Stimulated activated CD8-positive, alpha-beta memory T cell treated with anti-CD3 and anti-CD28 coated beads, Interleukin-7, amount 100 ng/mL, for 1 hour (primary cell): ENCODE measurements at places on chromosomes 6 and 20.
A peak's percentile ranks its signal among the peaks of the same experiment; 100 is the strongest.

DNA sequence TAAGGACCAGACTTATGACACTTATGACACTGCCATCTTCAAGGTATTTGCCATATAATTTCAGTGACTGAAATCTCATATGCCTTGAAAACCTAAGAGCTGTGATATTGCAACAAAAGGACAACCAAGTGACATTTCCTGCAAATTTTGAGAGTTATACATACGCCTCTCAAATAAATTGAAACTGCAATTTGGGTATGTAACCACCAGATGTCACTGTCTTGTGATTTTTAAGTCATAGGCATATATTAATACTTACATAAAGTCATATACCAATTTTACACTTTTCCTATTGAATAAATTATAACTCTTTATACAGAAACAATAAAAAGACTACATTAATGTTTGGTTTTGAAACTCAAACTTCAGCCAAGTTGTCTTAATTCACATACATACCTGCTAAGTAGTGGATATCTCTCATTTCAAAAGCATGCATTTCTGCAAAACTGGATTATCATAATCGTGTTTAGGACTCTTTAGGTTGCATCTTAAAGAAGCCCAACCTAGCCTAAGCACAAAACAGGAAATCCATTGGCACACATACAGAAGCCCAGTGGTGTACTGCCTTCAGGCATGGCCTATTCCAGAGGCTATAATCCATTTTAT, 180.2 kb downstream of the PACRG start:
- no peak for DNase-seq

DNA sequence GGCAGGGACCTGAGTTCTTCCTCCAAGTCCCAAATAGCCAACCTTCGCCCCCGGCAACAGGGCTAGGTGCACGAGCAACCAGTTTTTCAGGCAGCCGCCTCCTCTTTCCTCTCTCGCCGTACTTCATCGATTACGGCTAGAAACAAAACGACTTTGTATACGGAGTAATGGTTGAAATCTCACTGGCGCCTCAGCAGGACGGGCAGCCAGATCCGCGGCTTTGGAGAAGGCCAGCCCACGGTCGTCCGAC, 333 bp upstream of the SMIM13 start:
- no peak for DNase-seq

GRCh38 chr6:1850121-1850839, 240.6 kb downstream of the FOXC1 start:
- no peak for DNase-seq

GRCh38 chr6:116369540-116369939, 1.2 kb upstream of the DSE start:
- DNase-seq, result no peak

GRCh38 chr6:14791526-14791925, 454.3 kb upstream of the JARID2 start:
- DNase-seq, result no peak

DNA sequence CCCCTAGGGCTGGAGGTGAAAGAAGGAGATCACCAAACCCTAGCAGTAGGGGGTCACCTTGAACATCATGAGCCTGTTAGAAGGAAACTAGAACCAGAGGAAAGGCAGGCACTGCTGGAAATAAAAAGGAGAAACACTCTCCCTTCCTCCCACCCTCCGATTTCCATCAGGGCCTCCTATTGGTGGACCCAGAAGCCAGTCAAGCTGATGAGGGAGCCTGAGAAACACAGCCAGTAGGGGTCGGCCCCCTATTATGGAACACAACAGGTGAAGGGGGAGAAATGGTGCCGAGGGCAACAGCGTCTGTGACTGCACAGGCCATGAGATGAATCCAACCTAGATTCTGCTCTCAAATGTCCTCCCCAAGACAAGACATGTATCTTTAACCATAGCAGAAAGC, 156.1 kb upstream of the LRFN2 start:
- DNase-seq, result no peak

- DNase-seq, result no peak
These were observed 40.4 kb upstream of the DUSP22 start for GRCh38 chr6:251920-252319.

GRCh38 chr6:150293423-150294173, 75.2 kb upstream of the IYD start:
- no peak for DNase-seq

DNA sequence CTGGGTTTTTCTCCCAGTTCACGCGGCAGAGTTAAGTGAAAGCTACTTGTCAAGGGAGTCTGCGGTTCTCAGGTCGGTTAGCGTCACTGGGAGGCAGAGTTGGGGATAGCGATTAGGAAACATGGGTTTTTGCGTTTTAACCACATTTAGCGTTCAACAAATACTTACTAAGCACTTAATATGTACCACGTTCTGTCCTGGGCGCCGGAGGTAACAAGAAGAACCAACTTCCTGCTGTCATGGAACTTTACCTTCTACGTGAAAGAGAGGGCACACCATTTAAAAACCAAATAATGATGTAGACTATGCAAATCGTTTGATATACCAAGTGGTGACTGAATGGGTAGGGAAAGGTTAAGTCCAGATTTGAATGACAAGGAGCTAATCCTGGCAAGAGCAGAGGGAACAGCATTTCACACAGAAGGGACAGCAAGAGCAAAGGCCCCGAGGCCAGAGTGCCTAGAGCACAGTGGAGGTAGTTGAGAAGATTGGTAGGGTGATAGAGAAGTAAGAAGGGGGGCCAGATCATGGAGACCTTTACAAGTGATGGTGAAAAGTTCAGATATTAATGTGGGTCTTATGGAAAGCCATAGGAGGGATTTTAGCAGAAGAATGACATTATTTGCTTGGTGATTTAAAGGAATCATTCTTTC, 744 bp downstream of the RIOK1 start:
- DNase-seq, result no peak

- DNase-seq, result no peak
These were observed 512.3 kb downstream of the TFAP2B start for GRCh38 chr6:51330971-51331370.

GRCh38 chr20:60481743-60482133, 523.5 kb downstream of the CDH26 start:
- DNase-seq, result no peak

DNA sequence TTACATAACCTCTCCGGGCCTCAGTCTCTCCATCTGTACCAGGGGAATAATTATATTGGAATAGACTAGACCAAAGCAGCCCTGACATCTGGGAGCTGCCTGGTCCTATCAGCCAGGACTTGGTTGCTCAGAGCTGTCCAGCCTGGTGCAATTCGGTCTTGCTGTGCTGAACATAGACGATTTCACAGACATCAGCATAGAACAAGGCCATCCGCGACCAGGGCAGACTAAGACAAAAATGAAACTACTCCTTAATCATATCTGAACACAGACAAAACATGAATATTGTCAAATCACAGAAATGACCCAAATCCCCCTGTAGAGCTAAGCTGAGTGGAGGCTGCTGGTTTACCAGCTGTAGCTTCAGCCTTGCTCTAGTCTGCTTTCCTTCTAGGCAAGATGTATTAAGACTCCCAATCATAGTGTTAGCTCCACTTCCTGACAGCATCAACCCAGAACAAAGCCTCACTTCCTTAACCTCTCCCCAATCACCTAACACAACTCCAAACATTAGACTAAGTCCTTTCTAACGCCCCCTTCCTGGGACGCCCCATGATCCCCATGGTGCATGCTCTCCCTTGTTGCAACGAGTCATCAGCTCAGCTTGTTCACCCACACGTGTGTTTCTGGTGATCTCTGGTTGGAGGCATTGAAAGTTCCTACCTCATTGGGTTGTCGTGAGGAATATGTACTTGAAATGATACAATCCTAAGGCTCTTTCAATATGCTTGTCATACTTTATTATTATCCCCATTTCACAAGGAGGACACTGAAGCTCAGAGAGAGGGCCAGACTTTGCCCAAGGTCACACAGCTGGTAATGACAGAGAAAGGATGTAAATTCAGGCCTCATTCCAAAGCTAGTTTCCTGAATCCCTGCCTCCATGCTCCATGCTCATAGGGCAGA, 3.5 kb upstream of the MAPK13 start:
- no peak for DNase-seq

DNA sequence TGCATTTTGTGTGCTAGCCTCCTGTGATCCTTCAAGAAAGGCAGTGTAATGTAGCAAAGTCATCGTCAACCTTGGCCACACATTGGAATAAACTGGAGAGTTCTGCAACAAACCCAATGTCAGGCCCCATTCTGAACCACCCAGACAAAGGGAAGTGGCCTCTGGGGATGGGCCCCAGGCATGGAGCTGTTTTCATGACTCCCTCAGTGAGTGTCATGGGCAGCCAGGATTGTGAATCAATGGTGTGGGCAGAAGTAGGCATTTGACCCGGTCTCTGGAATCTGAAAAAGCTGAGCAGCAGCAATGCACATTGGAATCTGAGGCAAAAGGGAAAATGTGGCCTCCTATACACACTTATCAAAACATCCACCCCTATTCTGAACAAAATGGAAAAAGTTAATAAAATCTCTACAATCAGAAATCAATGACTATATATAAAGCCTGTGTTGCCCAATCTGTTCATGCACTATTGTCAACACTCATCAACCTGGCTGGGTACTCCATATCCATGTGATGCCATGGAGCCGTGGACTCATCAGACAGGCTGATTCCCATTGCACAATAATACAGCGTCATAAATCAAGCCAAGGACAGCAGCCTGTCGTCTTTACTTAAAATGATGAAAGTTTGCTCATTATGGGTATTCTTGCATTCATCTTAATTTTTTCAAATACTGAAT, 134.9 kb upstream of the STMND1 start:
- DNase-seq, result no peak

DNA sequence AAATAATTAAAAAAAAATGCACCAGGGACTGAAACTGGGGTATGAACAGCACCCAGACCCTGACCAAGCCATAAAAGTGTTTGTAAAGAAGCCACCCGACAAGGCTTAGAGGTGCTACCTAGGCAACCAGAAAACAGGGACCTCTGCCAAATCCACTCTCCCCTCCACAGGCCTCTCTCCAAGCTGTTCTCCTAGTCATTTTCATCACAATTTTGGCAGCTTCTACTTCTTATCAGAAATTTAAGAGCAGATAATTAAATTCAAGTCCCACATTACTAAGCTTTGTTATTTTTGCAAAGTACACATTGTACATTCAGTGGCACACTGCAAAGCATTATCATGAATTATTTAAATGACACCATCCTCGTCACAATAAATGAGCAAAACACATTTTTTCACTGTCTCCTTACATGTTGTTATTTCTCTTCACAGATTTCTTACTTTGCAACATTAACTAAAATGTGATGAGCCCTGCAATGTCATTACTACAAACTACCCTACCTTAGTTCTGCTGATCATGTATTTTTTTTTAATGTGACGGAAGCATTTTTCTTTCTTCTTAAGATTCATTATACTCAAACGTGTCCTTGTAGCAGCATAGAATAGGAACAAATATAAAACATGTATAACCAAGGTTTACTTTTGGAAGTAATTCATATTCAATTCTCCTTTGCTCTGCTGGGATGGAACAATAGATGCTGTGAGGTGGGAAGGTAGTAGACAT, 38.1 kb downstream of the ECT2L start:
- no peak for DNase-seq

DNA sequence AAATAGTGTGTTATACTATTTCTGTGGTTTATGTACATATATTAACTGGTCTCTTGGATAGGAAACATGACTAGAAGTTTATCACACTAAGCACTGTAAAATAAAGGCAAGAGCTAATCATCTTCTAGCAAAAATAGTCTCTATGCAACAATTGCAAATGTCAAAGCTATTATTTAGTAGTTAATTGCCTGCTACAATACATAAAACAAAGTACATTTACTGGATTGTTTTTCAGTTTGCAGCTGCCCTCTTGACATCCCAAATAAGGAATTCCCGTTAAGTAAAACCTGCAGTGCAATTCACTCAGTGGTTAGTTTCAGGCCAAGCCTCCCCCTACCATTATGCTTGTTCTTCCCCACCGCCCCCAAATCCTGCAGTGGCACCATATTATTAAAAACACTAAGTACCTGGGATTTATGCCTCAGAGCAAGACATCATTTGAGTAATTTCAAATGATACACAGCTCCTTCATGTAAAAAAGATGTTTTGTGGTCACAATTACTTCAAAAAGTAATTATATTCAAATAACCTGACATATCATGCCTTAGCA, 1.6 kb upstream of the ATP5F1E start:
- DNase-seq, result no peak

- no peak for DNase-seq
These were observed 650 bp upstream of the TTK start for GRCh38 chr6:80003826-80004172.

DNA sequence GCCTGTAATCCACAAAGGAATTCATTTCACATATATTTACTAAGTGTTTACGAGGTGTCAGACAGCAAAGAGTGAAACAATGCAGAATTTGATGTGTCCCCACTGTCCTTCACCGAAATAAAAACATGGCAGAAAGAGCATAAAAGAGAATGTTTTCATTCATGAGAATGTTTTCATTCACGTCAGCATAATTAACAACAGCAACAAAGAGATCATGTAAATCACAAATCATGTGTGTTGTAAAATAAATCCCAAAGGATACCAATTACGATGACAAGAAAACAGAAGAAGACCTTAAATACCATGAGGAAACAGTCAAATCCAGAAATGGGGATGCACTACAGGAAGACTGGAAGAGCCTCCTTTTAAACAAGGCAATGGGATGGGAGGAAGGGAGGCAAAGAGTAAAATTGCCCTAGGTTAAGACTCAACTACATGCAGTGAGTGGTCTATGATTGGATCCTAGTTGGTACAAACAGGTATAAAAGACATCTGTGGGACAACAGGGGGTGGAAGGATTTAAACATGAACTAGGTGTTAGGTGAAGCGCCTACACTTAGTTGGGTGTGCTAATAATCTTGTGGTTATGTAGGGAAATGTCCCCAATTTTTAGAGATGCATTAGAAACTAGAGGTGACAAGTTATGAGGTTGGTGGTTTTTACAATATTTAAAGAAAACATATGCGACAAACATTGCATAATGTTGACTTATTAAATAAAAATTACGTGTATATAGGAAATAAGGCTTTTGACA, 1.5 kb downstream of the ZSCAN31 start:
- no peak for DNase-seq

DNA sequence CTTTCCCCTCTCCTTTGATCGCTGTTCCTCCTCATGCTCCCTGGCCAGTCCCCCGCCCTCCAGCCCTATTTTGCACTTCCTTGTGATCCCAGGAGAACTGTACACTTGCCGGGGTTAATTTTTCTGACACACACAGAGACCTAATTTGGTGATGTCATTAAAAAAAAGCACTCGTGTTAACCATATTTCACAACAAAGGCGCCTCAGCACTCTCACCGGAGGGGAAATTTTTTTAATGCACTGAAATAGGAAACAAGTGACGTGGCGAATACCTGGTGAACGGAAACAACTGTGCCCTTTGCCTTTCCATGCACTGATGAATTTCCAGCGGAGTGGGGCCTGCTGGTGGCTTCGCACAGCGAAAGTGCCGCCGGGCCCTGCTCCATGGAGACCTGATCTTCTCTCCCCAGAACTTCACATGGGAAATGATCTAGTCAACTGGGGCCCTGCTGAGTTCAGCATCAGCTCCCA, 53.9 kb upstream of the TAGAP start:
- peak; percentile 47 for DNase-seq

GRCh38 chr20:1983301-1983700, 10.6 kb downstream of the PDYN start:
- DNase-seq, result no peak
